ENCODE measurements at places on chromosomes 4 and X. TPM values are rescaled to one million over a fixed set of nuclear protein-coding genes. Genes with fewer than 3 reads are reported as not detected.

DNA sequence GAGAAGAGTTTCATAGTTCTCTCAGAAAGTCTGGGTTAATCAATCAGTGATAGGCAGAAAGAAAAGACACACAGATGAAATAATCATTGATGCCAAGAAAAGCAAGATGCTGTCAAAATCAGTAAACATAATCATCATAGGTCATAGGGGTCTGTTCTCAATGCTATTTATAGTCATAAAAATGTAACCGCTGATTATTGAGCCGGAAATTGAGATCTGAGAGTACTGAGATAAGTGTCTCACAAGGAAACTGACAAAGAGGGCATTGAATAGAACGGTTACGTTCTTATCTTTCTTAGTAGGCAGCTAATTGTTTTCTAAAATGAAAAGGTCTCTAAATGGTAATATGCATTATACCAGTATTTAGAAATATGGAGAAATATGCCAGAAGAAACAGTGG lies 1686.1 kb upstream of the AGA start:
- no peak for DNase-seq
- H3K4me1 ChIP-seq: no peaks in the 10 kb centered on the region
- H3K36me3 ChIP-seq: no peaks in the 10 kb centered on the region
- no peak overlapping the region for H3K27ac ChIP-seq
- no peaks in the 10 kb centered on the region for H3K27me3 ChIP-seq
- no peak overlapping the region for H3K4me3 ChIP-seq

DNA sequence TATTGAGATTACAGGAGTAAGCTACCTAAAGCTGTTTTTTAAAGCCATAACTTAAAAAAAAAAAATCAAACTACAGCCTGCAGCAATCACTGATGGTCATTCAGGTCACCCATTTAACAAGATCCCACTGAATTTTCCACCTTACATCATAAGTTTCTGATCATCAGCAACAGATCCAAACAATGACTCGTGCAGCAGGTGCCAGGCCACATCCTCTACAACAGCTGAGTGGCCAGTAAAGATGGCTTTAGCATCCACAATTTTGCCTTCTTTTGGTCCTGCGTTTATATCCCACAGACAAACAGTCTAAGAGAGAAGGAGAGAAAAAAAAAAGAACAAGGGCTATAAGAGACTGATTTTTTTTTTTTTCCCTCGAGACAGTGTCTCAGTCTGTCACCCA lies 16.6 kb downstream of the RBBP7 start:
- DNase-seq: no peak
- H3K4me1 ChIP-seq: peaks cover 22% of the 10 kb centered on the region
- no peaks in the 10 kb centered on the region for H3K27me3 ChIP-seq
- no peak overlapping the region for H3K27ac ChIP-seq
- no peak overlapping the region for H3K4me3 ChIP-seq
- peaks cover 36% of the 10 kb centered on the region for H3K36me3 ChIP-seq

GRCh38 chr4:83772685-83773084 lies 236.8 kb downstream of the GPAT3 start:
- no peak for DNase-seq
- H3K4me3 ChIP-seq: no peak overlapping the region
- H3K27me3 ChIP-seq: peaks cover 2% of the 10 kb centered on the region
- H3K4me1 ChIP-seq: no peaks in the 10 kb centered on the region

DNA sequence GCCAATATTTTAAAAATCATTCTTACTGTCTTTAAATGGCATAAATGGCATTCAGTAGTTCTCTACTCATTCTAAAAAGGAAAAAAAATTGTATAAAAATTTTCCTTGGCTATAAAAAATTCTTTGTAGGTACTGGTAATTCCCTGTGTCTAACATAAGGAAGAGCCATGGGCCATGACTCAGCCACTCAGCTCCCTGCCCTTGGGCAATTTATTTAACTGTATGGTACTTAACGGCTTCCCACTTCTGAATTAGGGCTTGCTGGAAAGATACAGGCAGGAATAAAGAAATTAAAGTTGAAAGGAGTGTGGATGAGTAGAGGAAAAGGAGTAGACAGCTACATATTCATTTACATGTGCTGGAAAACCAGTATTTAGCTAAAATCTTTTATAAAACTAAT lies 30.6 kb downstream of the ABHD18 start:
- peaks cover 22% of the 10 kb centered on the region for H3K4me1 ChIP-seq
- DNase-seq: no peak
- H3K4me3 ChIP-seq: no peak overlapping the region

DNA sequence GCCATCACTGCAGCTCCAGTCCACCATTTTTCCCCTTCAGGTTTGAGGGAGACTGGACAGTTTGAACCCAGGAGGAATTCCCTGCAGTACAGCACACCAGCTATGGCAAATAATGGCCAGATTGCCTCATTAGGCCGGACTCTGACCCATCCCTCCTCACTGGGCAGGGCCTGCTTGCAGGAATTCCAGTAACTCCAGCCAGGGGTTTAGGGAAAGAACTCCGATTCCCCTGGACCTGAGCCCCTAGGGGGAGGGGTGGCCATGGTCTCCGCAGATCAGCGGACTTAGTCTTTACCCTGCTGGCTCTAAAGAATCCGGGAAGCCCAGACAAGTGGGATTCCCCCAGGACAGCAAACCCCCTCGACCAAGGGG lies 342.8 kb downstream of the DMD start:
- H3K27me3 ChIP-seq: no peaks in the 10 kb centered on the region
- no peak for DNase-seq
- H3K27ac ChIP-seq: no peak overlapping the region
- no peak overlapping the region for H3K4me3 ChIP-seq
- H3K4me1 ChIP-seq: no peaks in the 10 kb centered on the region

- no peak overlapping the region for H3K27ac ChIP-seq
- H3K4me1 ChIP-seq: no peaks in the 10 kb centered on the region
- DNase-seq: no peak
- no peaks in the 10 kb centered on the region for H3K36me3 ChIP-seq
These were observed 1041.0 kb upstream of the TENM3 start for GRCh38 chr4:181202240-181202639.

DNA sequence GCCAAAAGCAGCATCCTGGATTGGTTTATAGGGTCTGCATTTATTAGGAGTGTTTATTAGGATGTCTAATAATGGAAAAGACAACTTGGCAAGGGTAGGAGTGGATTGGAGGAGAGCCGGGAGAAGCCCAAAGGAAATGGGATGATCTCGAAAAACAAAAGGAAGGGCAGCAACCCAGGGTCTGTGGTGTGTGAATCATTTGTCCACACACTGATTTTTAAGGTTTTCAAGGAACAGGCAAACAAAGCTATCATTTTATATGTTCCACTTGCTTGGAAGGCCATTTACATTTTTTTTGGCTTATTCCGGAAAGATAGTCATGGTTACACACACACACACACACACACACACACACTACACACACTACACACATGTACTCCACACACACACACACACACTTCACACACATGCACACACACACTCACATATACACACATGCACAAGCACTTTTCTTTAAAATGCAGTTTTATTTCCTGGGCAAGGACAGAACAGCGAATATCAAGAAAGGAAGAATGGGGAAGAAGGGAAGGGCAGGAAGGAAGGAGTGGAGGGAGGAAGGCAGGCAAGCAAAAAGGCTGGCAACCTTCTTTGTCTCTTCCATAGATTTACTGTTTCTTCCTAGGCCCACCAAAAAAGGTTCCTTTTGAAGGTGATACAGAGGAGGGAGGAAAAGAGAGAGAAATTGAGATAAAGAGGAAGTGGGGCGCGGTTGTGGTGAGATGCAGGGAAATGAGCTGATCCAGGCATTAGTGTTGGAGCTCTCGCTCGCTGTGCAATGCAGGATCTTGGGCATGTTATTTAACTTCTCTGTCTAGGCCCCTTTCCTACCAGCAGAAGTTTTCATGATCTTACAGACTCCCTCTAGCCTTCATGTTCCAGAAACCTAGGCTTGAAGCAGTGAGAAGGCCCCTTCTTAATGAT lies 88.6 kb upstream of the MAML3 start:
- H3K36me3 ChIP-seq: no peaks in the 10 kb centered on the region
- H3K4me1 ChIP-seq: peaks cover 34% of the 10 kb centered on the region
- peak overlapping the region; percentile 50 for H3K4me3 ChIP-seq

DNA sequence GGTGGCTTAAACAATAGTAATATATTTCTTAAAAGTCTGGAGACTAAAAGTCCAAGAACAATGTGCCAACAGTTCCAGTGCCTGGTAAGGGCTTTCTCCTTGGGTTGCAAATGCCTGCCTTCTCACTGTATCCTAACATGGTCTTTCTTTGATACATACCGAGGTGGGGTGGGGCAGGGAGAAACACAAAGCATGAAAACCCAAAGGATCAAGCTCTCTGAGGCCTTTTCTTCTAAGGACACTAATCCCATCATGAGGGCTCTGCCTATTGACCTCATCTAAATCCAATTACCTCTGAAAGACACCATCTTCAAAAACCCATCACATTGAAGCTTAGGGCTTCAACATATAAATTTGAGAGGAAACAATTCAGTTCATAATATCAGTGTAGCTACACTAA lies 311.3 kb downstream of the GRID2 start:
- H3K4me3 ChIP-seq: no peak overlapping the region
- no peak overlapping the region for H3K27ac ChIP-seq
- DNase-seq: no peak
- no peaks in the 10 kb centered on the region for H3K36me3 ChIP-seq

DNA sequence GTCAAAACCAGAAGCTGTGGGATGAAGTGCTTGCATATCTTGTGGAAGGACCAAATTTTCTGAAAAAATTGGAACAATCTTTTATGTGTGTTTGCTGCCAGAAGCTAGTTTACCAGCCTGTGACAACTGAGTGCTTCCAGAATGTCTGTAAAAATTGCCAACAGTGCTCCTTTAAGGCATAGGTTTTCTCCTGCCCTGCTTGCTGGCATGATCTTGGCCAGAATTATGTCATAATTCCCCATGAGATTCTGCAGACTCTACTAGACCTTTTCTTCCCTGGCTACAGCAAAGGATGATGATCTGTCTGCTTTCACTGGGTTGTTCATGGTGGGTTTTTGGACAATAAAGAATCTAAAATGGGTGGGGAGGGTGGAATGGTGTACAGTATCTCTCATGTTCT lies 196.3 kb upstream of the ZCCHC13 start:
- H3K27ac ChIP-seq: no peak overlapping the region
- DNase-seq: no peak

DNA sequence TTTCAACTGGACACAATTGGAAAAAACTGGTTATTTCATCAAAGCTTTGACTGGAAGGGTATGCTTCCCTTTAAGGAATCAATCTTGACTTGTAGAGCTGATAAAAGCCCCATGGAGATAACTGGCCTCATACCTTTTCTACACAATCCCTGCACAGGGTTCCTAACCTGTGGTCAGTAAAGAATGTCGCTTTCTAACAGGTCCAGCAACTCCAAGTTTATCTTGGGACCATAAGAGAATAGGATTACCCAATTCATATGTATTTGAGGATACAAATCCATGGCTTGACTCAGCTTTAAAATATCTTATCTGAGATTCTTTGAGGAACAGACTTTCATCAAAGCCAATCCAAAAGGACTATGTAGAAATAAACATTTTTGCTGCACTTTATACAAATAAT lies 1399.8 kb upstream of the PABPC4L start:
- no peak for DNase-seq
- no peaks in the 10 kb centered on the region for H3K4me1 ChIP-seq
- no peaks in the 10 kb centered on the region for H3K36me3 ChIP-seq
- H3K4me3 ChIP-seq: no peak overlapping the region

DNA sequence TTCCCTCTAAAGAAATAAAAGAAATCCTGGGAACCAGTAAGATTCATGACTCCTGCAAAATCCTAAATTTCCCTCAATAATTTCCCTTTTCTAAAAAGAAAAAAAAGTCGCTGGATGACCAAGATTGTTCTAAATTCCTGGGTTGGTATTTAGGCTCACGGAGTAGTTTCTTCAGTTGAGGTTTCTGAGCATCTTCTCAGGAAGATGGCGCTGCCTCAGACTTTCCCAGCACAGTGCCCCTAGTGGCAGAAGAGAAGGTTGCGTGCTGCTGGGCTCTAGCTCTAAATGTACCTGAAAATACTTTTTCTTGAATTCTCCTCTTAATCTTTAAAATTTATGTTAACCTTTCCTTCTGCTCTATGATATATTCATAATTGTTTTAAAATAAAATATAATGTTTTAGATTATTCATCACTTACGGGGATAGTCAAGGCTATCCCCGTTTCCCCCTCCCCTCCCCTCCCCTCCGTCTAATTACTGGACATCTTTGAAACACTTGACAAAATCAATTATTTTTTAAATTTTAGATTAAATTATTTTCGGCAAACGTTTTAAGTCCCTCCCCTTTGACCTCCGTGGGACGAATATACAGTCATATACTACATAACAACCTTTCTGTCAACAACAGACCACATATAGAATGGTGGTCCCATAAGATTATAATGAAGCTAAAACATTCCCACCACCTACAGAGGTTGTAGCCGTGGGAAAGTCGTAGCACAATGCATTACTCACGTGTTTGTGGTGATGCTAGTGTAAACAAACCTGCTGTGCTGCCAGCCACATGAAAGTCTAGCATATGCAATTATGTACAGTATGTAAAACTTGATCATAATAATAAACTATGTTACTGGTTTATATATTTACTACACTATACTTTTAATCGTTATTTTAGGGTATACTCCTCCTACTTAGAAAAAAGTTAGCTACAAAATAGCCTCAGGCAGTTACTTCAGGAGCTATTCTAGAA lies 41.0 kb upstream of the GATB start:
- no peaks in the 10 kb centered on the region for H3K4me1 ChIP-seq
- H3K27me3 ChIP-seq: peaks cover 3% of the 10 kb centered on the region
- no peak overlapping the region for H3K27ac ChIP-seq
- no peak overlapping the region for H3K4me3 ChIP-seq

DNA sequence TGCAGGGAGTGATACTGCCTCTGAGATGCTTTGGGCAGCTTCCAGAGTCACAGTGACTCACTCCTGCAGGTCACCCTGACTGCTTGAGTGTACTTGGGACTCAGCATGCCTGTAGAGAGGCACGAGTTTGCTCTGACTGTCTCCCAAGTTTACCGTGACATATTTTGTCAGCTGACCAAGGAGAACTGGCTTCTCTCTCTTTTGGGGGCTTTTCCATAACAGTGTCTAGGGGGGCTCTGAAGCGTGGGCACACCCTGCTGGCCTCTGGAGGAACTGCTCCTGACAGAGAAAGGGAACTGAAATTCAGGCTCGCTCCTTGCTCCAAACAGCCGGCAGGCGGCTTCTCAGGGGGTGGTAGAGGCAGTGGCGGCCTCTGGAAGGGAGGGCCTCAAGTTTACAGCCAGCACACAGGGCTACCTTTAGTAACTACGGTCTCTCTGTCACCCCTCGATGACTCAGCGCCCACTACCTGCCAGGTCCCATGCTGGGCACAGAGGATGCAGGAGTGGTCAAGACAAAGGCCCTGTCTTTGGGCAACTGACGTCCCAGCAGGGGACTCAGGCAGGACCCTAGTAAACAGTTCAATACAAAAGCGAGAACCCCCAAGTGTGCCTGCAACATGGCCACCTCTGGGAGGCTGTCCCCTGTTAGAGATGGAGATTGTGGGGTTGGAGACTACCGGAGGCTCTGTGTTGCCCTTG lies 17.8 kb downstream of the ZNF185 start:
- H3K27me3 ChIP-seq: no peaks in the 10 kb centered on the region
- no peaks in the 10 kb centered on the region for H3K36me3 ChIP-seq
- no peak for DNase-seq
- H3K4me1 ChIP-seq: no peaks in the 10 kb centered on the region

The CABS1 gene
- total RNA-seq: not detected

The HTR2C gene
- total RNA-seq: not detected

The IQCM gene
- not detected for total RNA-seq

The CENPVL2 gene
- not detected for total RNA-seq

The GPR119 gene
- not detected for total RNA-seq

The TRMT10A gene
- total RNA-seq: 7.3 TPM

The GAGE12E gene
- not detected for total RNA-seq

The STOX2 gene
- not detected for total RNA-seq

The ESX1 gene
- total RNA-seq: not detected

The UXT gene
- 173 TPM for total RNA-seq
